ENCODE measurements at places on chromosomes 6 and 20.

- no peak for DNase-seq
These were observed 916 bp upstream of the SUN5 start for GRCh38 chr20:33005132-33005566.

DNA sequence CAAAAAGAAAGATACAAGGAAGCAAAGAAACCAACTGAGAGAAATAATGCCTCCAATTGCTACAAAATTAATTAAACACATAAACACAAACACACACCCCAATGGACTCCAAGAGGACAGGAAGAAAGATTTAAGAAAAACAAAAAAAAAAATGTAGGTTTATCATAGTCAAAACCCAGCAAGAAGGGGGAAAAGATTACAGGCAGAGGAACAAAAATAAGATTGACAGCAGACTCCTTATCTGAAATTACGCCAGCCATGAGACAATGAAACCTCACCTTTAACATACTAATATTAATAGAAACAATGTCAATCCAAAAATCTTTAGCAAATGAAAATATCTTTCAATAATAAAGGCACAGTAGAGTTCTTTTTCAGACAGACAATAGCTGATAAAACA is 155.8 kb downstream of the RNGTT start:
- DNase-seq: no peak

DNA sequence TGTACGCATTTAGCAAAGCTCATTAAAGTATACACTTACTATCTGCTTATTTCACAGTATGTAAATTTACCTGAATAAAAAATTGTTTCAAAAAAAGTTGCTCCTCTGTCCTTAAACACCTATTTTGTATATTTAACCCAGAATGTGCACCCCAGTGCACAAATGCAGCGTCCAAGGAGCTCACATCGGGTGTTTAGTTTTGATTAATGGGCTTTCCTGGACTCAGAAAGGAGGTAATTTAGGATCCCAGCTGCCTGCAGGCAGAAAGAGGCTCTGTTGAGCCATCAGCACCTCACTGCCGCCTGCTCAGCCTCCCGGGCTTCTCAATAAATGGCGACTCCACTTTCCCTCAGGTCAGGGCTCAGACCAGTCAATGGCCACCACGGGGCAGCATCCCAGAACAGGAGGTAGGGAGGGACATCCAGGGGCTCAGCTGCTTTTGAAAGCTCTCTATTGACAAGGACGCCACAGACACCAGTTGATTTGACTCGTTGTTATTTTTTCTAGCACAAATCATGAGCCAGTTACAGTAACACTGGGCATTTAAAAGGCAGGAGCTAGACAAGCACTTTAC is 70.2 kb upstream of the TBC1D7 start:
- no peak for DNase-seq

DNA sequence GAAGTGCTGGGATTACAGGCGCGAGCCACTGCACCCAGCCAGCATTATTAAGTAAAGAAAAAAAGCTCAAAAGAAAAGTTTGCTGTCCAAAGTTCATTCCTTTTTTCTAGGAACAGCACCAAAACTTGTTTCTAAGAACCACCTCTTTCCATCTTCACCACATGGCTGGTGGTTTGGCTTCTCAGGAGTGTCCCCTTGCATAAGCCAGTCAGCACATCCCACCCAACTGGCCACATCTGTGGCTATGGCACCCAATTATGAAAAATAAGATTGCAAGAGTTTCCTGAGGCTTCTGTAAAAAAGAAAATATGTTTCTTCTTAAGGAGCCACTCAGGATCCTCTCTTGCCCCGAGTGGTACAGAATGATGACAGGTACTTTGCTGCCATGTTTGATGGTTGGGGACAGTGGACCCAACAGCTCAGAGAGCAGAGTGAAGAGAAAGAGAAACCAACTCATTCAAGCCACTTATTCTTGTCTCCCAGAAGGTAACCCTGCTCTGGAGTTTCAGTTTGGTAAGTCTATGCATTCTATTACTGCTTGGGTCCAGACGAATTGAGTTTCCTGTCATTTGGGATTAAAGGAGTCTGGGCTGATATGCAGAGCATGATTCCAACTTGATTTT is 65.3 kb downstream of the PSMB1 start:
- no peak for DNase-seq

DNA sequence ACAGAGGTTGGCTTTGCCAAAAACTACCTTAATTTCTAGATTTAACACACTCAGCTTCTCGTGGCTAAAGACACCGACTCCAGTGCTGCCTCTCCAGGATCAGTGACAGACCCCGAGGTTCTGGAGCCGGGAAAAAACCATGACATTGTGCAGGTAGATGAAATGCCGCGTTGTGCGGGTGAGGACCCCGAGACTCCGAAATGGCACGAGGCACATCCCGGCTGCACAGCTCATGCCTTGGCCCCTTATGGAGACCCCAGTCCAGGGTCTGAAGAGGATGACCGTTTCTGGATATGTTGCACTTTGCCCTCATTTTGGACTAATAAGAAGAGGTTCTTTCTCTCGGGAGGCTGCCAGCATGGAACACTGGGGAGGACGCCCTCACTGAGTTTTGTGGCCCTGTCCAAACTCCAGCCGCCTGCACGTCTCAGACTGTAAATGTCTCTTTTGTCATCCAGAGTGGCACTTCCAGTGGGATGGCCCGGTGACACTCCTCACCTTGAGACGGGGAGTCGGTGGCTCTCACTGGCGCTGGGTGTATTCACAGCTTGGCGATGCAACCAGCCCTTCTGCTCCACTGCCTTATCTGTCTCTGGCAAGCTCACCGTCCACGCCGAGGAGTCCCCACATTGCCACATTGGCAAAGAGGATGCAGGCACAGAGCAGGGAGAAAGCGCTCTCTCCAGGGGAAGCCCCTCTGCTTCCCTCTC is 245.2 kb downstream of the SMOC2 start:
- DNase-seq: no peak

DNA sequence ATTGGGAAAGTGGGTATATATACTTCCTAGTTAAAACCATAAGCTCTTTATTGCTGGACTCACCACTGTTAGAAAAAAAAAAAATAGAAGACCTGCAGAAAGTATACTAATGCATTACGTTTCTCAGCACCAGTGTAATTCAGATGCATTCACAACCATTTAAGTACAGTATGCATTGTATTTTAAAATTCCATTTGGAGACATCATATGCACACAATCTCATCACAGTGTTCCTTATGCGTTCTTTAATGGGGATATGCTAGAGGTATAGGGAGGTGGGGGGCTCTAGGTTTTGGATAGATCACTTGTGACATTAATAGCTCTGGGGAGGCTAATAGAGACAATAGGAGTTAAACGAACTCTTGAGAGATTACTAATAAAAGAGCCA is 9.4 kb downstream of the TFAP2A start:
- DNase-seq: no peak

DNA sequence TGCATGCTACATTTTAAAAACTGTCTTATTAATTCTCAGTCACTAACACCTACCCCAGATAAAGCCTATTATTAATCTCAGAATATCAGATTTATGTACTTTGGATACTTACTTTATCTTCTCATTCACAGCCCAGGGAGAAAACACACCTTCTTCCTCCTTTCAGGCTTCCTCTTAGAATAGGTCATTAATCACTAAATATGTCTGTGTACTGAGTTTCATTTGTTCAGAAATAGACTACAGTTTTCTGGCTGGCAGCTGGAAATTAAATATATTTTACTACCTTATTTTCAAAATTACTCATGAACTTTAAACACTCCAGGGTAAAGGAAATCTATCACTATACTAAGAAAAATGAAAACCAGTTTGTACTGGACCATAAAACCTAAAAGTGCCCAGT is 147.7 kb upstream of the DST start:
- no peak for DNase-seq

GRCh38 chr6:166488076-166488685 is 98.3 kb downstream of the RAMACL start:
- no peak for DNase-seq

GRCh38 chr6:169339025-169339424 is 85.4 kb upstream of the THBS2 start:
- DNase-seq: no peak

DNA sequence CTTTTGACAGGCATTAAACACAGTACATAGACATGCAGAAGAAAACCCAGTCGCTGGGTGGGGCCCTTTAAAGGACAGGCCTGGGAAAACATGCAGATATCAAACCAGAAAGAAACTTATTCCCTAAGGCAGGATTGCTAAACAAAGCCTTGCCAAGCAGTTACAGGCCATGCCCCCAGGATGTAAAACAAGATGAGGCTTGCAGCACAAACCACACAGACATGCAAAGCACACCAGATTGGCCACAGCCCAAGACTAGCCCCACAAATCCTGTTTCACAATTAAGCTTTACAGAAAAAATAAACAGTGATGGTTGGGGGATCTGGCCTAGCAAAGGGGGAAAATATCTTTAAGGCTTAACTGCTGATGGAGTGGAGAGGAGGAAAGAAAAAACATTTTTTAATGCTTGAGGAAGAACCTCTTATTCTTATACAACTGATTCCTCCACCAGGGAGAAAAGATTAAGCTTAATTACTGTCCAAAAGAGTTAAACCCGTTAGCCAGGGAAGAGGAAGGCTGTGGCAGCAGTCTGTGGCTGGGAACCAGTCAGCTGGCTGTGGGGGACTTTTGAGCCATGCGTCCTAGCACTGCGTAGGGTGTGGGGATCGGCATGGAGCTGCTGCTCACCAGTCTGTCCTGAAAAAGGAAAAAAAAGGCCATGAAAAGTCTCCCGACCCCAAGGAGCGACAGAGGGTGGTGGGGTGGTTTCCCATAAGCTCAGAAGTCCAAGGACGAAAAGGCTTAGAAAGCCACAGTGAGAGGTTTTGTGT is 28.4 kb downstream of the COL19A1 start:
- DNase-seq: no peak

DNA sequence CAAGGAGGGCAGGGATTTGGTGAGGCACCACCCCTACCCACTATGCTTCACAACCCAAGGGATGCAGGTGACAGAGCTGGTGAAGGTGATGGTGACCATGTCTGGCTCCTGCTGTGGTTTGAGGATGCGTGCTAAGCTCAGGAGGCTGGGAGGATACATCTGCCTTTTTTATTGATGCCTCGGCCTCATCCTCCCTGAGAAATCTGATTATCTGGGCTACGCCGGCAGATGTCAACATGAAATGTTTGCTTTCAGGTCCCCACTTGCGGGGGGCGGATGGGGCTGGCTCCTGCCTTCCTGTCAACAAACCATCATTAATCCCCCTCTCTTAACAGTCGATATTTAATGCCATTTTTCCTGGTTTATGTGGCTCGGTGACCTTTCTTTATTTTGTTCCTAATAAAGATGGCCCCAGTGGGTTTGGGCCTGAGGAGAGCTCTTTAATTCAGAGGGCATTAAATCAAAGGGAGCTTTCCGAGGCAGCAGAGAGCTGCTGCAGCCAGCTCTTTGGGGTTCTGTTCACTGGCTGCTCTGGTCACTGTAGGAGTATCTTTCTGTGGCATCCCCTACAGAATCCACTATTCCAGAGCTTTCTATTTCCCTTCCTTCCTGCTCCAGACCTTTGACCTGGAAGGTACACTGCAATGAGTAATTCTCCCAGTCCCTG is 33.5 kb upstream of the LRFN2 start:
- DNase-seq: no peak

- DNase-seq: no peak
These were observed 113.5 kb upstream of the SGK1 start for GRCh38 chr6:134431421-134431859.

DNA sequence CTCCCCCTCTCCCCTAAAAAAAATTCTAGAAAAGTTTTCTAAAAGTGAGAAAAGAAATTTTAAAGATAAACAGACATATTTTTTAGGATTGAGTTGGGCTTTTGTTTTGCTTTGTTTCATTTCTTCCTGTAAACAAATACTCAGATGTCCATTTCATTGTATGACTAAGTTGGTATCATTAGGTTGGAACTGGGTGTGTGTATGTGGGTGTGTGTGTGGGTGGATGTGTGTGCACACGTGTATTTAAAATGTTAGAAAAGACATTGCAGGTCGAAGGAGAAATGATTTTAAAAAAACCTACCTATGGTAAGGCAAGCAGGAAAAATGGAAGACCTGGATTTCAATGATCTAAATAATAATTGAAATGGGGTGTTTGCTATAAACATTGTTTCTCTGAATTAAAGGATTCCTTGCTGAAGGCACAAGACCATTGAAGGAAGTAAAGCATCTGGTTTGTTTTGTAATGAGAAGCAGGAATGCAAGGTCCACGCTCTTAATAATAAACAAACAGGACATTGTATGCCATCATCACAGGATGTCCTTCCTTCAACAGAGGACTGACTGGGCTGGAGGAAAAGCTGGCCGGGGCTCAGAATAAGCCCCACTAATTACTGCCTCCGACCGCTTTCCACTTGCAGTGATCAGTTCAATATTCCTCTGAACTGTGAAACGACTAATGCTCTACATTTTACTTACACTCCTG is 996 bp upstream of the PRDM1 start:
- DNase-seq: no peak

DNA sequence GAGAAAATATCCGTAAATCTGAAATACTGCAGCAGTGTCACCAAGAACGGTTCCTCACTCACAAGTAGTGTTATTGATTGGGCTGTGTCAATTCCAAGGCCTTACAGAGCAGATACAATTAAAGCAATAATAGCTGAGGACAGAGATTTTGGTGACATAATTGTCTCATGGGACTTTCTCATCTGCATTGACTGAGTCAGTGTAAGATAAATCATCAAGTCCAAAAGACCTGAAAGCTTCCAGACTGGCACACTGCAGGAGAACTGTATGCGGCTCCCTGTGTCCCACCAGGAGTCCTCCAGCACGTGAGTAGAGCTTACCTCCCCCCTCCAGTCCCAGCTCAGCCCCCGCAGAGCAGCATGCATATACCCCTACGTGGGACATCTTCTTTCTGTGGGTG is 655.2 kb upstream of the ARID1B start:
- DNase-seq: no peak

GRCh38 chr6:83354747-83355146 is 76.1 kb downstream of the ME1 start:
- DNase-seq: no peak

- DNase-seq: no peak
These were observed 84.6 kb upstream of the JAG1 start for GRCh38 chr20:10758446-10758845.

DNA sequence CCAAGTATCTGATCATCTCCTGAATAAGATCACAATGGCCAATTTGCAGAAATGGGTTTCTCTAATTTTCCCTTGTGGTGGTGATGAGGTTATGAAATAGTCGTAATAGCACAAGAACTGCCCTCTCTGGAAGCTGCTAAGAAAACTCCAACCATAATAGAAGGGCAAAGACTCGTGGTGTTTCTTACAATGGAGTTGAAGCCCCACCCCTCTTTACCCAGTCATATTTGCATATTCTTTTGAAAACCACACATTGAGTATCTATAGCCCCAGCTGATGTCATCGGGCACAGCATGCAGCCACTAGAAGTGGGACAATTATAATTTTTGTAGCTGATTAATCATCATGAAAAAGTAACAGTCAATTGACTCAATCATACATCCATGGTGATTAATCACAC is 452.1 kb upstream of the POU3F2 start:
- DNase-seq: no peak

- no peak for DNase-seq
These were observed 84.9 kb downstream of the QRSL1 start for GRCh38 chr6:106714281-106714680.

GRCh38 chr20:9441948-9442347 is 72.4 kb upstream of the LAMP5 start:
- DNase-seq: no peak

Data from posterior cingulate gyrus (tissue), 11 donors.